ENCODE measurements at places on chromosomes 1 and 21. TPM values are rescaled to one million over a fixed set of nuclear protein-coding genes. Genes with fewer than 3 reads are reported as not detected.

DNA sequence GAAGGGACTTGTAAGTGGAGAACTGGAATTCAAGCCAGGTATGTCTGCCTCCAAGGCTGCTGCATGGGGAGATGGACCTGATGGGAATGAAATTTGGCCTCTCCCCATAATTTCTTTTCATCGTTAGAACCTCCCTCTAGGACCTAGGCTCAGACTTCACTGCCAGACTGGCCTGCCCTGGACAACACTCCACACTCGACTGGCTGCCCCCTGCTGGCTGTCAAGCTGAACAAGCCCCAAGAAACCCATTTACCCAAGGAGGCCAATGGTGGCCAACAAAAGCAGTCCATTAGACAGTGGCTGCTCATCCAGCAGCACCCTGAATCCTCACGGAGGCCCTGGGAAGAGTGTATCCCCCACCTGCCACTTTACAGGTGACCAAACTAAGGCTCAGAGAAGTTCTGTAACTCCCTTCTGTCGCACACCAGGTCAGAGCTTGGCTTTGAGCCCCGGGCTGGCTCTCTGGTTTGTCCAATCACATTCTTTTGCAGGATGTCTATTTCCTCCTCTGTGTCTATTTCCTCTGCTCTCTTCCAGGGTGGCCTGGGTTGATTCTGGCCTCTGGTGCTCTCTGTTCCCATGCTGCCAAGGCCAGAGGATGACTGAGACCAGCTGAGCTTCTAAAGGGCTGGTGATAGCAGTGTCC lies 3.8 kb downstream of the RNF186 start:
- no peaks in the 10 kb centered on the region for H3K27me3 ChIP-seq
- H3K4me1 ChIP-seq: peaks cover 29% of the 10 kb centered on the region
- no peak overlapping the region for H3K4me3 ChIP-seq
- peak; percentile 60 for DNase-seq
- no peaks in the 10 kb centered on the region for H3K36me3 ChIP-seq

GRCh38 chr1:36175137-36176095 lies 19.5 kb downstream of the MAP7D1 start:
- peaks cover 87% of the 10 kb centered on the region for H3K36me3 ChIP-seq
- no peaks in the 10 kb centered on the region for H3K27me3 ChIP-seq
- H3K4me1 ChIP-seq: peaks cover 8% of the 10 kb centered on the region
- peak; percentile 74 for DNase-seq

GRCh38 chr1:242002072-242002471 lies 3.2 kb upstream of the MAP1LC3C start:
- no peak overlapping the region for H3K27ac ChIP-seq
- no peak for DNase-seq
- no peak overlapping the region for H3K4me3 ChIP-seq

DNA sequence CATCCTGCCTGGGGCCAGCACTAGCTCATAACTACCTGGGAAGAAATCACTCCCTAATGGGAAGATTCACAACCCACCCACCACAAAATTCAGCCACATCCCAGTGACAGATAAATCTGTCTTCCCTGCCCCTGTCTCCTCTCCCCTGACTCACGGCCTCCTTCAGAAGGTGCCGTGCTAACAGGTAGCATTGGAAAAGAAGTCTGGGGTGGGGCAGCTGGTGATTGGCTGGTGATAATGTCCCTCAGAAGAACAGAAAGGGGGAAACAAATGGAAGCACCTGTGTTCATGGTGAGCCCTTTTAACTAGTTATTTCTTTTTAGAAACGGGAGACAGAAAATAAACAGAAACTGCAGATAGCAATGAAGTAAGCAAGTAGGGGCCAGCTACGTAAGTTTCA lies 29.1 kb downstream of the ITPKB start:
- peaks cover 45% of the 10 kb centered on the region for H3K4me1 ChIP-seq
- H3K36me3 ChIP-seq: peaks cover 10% of the 10 kb centered on the region
- no peak overlapping the region for H3K4me3 ChIP-seq
- no peak overlapping the region for H3K27ac ChIP-seq
- no peaks in the 10 kb centered on the region for H3K27me3 ChIP-seq

DNA sequence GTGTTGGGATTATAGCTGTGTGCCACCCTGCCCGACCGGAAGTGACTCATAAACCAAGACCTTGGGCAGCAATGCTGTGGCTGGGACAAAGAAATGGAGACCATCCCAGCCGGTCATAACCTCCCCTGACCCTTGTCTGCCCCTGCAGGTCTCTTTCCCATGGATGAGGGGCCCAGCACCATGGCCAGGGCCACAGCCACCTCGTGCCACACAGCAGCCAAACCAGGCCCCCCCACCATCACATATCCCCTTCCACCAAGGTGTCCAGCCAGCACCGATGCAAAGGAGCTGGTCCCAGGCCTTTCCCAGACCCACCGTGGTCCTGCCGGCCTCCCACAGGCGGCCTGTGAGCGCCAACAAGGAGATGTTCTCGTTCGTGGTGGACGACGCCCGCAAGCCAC lies 42.2 kb downstream of the FHAD1 start:
- H3K27ac ChIP-seq: no peak overlapping the region
- H3K36me3 ChIP-seq: no peaks in the 10 kb centered on the region
- H3K4me1 ChIP-seq: peaks cover 10% of the 10 kb centered on the region
- no peak overlapping the region for H3K4me3 ChIP-seq
- DNase-seq: no peak

- DNase-seq: no peak
- no peak overlapping the region for H3K4me3 ChIP-seq
- no peak overlapping the region for H3K27ac ChIP-seq
- no peaks in the 10 kb centered on the region for H3K36me3 ChIP-seq
- no peaks in the 10 kb centered on the region for H3K27me3 ChIP-seq
These were observed 229.6 kb upstream of the ESRRG start for GRCh38 chr1:216952864-216953263.

DNA sequence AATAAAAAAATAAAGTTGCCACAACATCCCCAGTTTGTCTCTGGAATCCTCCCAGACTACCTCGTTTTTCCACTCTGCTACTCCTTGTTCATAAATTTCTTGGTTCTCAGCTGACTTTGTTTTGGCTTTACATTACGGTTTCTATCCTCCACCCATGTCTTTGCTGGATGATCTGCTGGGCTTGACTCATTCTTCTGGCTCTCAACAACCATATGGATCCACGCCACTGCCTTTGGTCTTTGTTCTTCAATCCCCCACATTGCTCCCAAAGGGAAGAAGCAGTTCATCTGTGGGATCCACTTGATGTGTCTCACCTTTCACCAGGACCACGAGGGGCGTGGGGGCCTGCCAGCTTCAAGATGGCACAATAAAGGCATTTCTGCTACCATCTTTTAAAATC lies 67.1 kb upstream of the NBL1 start:
- H3K4me1 ChIP-seq: no peaks in the 10 kb centered on the region
- no peak overlapping the region for H3K27ac ChIP-seq
- no peak for DNase-seq
- H3K36me3 ChIP-seq: no peaks in the 10 kb centered on the region
- 0 out of 2 replicates have a peak, but pooled peaks cover 7% of the 10 kb centered on the region for H3K27me3 ChIP-seq
- H3K4me3 ChIP-seq: no peak overlapping the region

DNA sequence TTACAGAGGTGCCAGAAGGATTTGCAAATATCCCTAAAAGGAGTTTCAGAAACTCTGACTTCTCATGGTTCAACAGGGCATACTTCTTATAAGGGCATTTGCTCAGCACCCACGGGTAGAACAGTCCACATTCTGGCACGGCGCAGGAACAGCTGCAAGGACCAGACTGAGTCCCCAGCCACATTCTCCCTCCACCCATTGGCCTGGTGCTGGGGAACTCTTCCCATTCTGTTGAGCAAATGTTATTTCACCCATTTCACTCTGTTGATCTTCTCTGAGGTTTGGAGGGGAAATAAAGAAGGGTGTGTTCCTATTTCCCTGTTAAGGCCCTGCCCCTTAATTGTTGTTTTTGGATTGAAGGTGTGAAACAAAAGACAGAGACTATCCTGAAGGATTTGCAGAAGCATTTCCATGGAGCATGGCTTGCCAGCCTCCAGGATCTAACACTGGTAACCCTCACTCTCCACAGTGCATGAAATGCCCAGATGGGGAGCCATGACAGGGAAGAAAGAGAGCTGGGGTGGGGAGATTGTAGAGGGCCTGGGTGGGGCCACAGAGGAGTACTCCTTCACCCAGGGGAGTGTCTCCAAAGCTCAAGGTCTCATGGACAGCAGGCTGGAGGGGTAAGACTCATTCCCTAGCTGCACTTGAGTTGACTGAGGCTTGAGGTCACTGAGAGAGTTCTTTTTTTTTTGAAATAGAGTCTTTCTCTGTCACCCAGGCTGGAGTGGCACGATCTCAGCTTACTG lies 35.0 kb downstream of the INAVA start:
- no peak overlapping the region for H3K27ac ChIP-seq
- no peaks in the 10 kb centered on the region for H3K36me3 ChIP-seq
- H3K4me1 ChIP-seq: 0 out of 2 replicates have a peak, but pooled peaks cover 3% of the 10 kb centered on the region
- H3K4me3 ChIP-seq: no peak overlapping the region
- peak; percentile 15 for DNase-seq

DNA sequence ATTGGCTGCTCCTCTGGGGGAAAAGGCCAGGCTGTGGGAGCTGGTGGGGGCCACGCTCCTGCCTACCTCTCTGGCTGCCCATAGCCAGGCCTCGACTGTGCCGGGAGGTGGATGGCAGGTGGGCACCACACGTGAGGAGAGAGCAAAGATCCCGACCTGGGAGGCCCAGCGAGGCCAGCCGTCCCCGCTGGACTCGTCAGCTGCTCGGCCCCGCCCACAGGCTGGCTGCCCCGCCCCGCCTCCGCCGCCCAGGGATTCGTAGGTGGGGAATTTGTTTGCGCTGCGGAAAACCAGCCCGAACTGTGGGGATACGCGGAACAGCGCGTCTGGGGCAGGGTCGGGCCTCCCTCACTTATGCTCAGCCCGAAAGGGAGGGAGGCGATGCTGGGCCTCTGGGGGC lies 31.7 kb downstream of the TP73 start:
- no peaks in the 10 kb centered on the region for H3K27me3 ChIP-seq
- no peak overlapping the region for H3K27ac ChIP-seq
- H3K36me3 ChIP-seq: no peaks in the 10 kb centered on the region
- H3K4me3 ChIP-seq: no peak overlapping the region
- DNase-seq: no peak
- peaks cover 5% of the 10 kb centered on the region for H3K4me1 ChIP-seq

GRCh38 chr1:198157847-198158725 lies 1.3 kb downstream of the NEK7 start:
- H3K4me1 ChIP-seq: no peaks in the 10 kb centered on the region
- no peaks in the 10 kb centered on the region for H3K27me3 ChIP-seq
- H3K27ac ChIP-seq: peak overlapping the region; percentile 66
- H3K4me3 ChIP-seq: peak overlapping the region; percentile 79

DNA sequence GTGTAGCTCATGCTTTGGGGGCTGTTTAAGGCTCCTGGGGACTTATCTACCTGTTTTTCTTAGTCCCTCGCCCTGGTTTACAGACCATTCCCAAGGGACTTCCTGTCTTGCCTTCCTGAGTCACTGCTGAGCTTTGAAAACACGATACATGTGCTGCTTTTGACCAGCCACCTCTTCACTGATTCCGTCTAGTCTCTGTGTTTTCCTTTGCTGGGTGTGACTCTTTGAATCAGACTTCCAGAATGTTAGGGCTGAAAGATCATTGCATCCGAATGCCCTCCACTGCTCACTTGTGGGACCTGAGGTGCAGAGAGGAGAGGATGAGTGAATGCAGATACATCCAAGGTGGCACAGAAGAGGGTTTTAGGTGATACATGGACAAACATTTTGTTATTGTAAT lies 35.4 kb upstream of the CITED4 start:
- no peaks in the 10 kb centered on the region for H3K27me3 ChIP-seq
- no peak for DNase-seq
- no peak overlapping the region for H3K27ac ChIP-seq
- H3K4me1 ChIP-seq: no peaks in the 10 kb centered on the region

DNA sequence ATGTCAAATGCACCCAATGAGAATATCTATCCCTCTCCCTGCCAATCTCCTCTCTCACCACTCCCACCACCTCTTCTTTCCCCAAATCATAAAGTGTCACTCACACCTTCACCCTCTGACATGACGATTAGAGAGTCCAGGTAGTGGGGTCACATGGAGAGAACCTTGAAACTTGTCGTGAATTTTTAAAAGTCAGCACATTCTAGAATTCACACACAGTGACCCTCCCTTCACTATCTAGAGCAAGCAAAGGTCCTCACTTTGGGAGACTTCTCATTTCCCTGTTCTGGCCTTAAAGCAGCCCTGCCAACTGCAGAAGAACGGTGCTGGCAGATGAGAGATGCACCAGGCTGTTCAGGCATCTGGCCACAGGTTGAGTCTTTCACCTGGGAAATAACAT lies 61.9 kb downstream of the CD34 start:
- H3K4me1 ChIP-seq: peaks cover 15% of the 10 kb centered on the region
- no peak overlapping the region for H3K27ac ChIP-seq
- no peak overlapping the region for H3K4me3 ChIP-seq
- DNase-seq: no peak
- H3K36me3 ChIP-seq: no peaks in the 10 kb centered on the region

Gene TSSK3
- total RNA-seq: 1.2 TPM

Gene MAST2
- 46.5 TPM for total RNA-seq

Gene PAPPA2
- total RNA-seq: 0.04 TPM
